ENCODE measurements at places on chromosomes 2 and 18.
A peak's percentile ranks its signal among the peaks of the same experiment; 100 is the strongest.

DNA sequence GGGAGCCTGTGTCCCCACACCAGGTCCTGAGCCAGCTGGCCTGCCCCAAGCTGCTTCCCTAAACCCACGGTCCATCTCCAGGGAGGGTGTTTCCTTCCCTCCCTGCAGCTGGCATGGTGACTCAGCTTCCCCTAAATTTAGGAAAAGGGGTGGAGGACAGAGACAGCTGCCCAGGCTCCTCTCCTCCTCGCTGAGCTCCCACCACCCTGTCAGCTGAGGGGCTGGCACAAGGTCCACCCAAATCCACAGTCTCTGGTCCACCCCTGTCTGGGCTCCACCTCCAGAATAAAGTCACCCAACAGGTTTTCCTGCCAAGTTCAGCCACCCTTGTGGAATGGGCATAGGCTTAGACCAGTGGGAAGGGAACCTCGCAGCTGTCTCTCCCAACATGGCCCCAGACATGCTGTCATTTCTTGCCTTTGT lies 156.5 kb downstream of the TNS1 start:
- DNase-seq = no peak

DNA sequence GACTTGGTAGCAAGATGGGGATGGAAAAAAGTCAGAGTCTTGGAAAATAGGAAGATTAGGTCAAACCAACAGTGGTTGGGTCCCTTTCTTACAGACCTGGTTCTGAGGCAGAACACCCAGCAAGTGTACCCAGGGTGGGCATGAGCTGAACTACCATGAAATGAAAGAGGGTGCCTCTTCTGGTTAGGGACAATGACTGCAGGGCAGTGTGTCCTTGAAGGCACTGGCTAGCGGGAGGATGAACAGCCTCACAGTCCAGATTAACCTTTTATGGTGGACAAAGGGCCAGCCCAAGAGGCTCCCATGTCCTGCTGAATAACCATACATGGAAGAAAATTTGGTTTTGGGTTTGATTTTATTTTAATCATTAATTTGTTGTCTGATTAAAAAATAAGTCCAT lies 61.8 kb upstream of the CCDC85A start:
- DNase-seq = no peak

DNA sequence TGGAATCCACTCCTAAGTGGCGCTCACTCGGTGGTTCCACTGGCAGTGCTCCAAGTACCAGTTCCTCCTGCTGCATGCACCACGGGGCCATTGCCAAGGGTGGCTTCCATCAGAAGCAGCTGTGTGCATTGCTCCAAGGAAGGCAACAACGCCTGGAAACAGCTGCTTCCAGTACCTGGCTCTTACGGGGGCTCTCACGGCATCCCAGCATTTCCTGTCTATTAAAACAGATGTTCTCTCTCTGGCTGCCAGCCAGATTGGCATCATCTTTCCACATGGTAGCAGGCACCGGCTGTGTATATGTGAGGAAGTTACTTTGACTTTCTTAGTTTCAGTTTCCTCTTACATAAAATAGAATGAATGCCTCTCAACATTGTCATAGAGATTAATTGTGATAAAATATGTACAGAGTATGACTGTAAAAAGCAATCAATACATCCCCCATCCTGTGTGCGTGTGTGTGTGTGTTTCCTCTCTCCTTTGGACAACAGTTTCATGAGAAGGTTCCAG lies 84.9 kb downstream of the CMPK2 start:
- DNase-seq = no peak

GRCh38 chr18:4181882-4182568 lies 273.1 kb downstream of the DLGAP1 start:
- no peak for DNase-seq

- DNase-seq = no peak
Measured at GRCh38 chr2:55139305-55139704, 89.1 kb upstream of the RTN4 start.

- no peak for DNase-seq
Measured at GRCh38 chr2:66867063-66867441, 432.1 kb downstream of the MEIS1 start.

- DNase-seq = no peak
Measured at GRCh38 chr2:146807568-146808168, 1037.2 kb upstream of the ACVR2A start.

- DNase-seq = no peak
Measured at GRCh38 chr2:116133381-116133942, 1681.0 kb upstream of the DDX18 start.

DNA sequence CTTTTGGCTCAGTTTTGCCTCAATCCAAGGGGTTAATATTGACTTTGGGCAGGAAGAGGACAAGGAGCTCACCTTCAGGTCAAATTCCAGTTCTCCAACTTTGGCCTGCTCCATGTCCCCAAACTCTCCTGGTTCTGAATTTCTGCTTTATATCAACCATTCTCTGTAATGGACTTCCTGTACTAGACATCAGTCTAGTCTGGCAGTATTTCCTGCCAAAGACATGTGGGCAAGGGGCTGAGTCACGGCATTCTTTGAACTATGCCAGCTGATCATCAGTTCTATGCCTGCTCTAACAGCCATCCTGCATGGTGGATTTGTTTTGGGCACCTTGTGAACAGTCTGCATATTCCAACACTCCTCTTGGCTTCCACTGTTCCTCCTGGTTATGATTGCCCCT lies 199.4 kb downstream of the ZEB2 start:
- peak; percentile 52 for DNase-seq

DNA sequence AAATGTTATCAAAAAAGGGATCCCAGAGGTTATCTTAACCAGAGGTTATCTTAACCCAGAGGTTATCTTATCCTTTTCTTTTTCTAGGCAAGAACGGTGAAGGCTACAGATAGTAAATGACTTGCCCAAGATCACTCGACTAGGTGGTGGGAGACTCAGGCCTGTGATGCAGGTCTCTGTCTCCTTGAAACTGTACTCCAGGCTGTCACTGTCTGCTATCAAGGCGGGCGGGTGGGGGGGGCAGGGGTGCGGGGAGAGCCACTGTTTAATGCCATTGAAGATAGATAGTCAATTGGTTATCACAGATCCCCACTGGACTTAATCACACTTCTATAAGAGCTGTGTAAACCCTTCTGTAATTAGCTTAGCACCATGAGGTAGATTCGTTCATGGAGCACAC lies 315.9 kb upstream of the TCF4 start:
- no peak for DNase-seq

DNA sequence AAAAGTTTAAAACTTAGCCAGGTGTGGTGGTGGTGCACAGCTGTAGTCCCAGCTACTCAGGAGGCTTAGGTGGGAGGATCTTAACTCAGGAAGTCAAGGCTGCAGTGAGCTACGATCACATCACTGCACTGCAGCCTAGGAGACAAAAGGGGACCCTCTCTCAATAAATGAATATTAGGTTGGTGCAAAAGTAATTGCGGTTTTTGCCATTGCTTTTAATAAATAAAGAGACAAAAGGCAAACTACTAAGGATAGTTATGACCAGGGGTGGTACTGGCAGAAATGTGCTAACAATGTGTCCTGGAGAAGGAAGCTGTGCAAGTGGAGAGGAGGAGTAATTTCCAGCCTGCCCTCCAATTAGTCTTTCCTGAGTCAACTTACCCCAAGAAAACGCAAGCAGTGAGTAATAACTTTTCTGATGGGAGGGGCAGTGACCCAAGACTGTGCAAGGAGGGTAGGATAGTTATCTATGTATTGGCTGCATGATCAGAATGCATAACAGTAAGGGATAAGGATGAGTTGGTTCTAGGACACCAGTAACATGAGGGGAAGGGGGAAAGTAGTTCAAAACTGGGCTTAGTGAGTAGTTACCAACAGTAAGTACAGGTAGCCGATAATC lies 1.5 kb downstream of the EXOC6B start:
- DNase-seq = peak; percentile 10

- no peak for DNase-seq
Measured at GRCh38 chr2:219448099-219448775, 13.6 kb downstream of the SPEG start.

DNA sequence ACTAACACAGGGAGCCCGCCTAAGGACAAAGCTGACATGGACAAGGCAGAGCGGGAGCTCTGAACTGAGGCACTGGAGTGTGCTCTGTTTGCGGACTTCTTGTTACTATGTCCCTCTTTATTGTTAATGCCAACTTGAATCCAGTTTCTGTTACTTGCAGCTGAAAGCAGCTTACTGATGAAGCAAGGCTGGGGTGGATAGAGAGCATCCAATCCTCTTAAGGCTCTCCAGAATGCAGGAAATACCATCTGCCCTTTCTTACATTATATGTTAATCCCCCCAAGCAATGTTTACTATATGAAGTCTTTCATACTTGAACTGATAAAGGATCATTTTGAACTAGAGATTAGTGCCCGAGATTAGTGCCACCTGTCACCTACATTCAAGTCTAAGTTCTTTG lies 9.4 kb downstream of the FAM210A start:
- no peak for DNase-seq

GRCh38 chr2:132415915-132416722 lies 486 bp upstream of the GPR39 start:
- DNase-seq = no peak

GRCh38 chr2:25453199-25453905 lies 111.6 kb upstream of the DNMT3A start:
- DNase-seq = peak; percentile 64

GRCh38 chr2:88826399-88826798 lies 134.9 kb downstream of the RPIA start:
- no peak for DNase-seq

GRCh38 chr2:217153510-217153909 lies 293.6 kb upstream of the TNP1 start:
- DNase-seq = no peak

GRCh38 chr2:118763797-118764196 lies 83.7 kb downstream of the EN1 start:
- DNase-seq = no peak

GRCh38 chr2:209845666-209846065 lies 74.0 kb downstream of the UNC80 start:
- DNase-seq = no peak

GRCh38 chr2:9707611-9708160 lies 76.9 kb upstream of the YWHAQ start:
- no peak for DNase-seq

DNA sequence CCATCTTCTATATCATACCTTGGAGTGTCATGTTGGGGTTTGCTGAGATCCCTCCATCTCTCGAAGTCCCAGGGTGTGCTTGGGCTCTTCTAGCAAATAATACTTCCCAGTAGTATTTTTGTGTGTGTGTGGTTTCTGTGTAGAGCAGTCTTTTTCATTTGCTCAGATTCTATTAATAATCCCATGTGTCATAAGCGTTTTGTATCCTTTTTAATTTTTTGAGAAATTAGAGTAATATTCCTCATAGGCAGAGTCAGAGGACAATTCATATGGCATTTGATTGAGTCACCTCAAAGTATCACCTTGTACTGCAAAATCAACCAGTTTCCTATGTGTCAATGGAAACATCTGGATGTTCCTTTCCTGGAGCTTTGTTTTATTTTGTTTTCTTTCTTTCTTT lies 37.4 kb upstream of the PPP1R1C start:
- no peak for DNase-seq

GRCh38 chr2:172096626-172097547 lies 5.8 kb downstream of the DLX2 start:
- DNase-seq = no peak

DNA sequence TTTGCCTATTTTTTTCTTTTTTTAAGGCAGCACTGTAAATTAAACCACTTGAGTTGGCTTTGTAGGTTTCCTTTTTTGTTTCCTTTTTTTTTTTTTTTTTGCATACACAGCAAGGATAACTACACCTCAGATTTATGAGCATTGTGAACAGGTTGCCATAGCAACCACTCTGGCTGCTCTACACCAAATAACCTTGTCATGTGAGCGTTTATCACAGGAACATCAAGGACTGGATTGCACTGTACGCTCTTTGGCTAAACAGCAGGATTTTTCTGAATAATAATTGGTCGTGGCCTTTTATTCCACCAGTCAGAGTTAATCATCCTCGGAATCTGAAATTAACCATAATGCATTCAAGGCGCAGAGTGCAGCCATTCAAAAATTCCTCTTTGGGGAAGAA lies 199.1 kb upstream of the SLC14A2 start:
- no peak for DNase-seq

DNA sequence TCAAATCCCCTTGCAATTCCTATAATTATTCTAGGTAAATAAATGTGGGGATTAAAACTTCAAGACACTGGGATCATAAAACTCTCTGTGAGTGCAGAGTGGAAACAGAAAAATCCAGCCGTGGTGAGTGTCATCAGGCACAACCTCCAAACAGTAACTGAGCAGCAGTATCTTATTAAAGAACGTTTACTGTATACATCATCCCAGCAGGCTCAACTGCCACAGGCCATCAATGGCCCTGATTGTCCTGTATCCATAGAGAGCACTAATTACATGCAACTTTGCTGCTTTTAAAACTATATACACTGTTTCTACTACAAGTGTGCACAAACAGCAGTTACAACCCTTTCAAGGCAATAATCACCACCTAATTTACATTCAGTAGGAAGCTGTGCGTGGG lies 23.9 kb downstream of the GAREM1 start:
- no peak for DNase-seq

DNA sequence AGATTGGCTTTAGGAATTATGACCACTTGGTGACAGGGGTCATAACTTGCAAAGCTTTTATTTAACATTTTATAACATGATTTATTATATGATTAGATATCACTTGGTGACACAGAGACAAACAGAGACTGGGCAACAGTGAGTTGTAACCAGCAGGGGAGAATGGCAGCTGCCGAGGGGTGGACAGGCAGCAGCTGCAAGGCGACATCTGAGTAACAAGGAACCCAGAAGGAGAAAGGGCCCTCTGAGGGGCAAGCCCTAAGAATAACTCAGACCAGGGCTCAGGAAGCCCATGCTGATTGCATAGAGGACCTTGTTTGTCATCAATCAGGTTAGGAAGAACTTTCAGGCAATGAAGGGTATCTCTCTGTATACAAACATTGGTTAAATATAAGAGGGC lies 339.9 kb upstream of the SOX11 start:
- DNase-seq = no peak

DNA sequence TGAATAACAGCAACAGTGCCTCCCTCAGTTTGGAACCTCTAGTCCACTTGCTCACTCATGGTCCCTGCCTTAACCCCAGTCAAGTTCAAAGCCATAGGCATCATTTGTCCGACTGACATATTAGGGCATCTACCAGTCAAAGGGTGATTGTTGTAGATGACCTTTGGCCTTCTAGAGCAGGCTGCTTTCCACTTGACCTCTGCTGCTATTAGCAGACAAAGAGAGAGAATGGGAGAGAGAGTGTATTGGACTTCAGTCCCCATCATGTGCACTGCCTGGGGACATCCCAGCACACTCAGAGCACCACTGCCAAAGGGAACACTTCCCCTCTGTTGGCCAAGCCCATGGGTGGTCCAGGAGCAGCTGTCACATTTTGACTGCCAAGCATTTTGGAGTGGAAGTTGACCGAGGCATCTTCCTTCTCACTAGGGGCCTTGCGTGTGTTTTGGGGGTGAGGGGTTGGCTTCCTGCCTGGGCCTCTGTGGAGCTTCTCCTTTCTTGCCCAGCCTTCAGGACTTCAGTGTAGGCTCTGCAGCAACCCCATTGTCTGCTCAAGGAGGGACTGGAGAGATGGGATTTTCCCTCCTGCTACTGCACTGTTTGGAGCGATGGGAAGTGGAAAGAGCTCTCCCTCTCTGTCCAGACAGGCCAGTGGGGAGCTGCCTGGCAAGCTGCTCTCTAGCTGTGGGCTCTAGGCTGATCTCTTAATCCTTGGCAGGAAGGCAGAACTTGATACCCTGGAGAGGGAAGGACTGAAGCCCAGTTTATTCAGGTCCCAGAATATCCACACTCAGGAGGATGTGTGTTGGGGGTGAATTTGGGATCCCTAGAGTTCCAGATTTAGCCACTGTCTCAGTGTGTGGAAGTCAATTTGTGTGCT lies 68.1 kb downstream of the TMEM247 start:
- no peak for DNase-seq

All from stimulated activated CD4-positive, alpha-beta T cell treated with anti-CD3 and anti-CD28 coated beads, Interleukin-1b, Interleukin-23, amount 100 ng/mL, for 48 hours (primary cell).